Stimulated activated CD8-positive, alpha-beta memory T cell treated with anti-CD3 and anti-CD28 coated beads, Interleukin-12 subunit alpha, Interleukin-12 subunit beta, amount 100 ng/mL, for 4 hours (primary cell): ENCODE measurements at places on chromosomes 7 and 10.
A peak's percentile ranks its signal among the peaks of the same experiment; 100 is the strongest.

GRCh38 chr7:92834507-92835260 lies 1.7 kb downstream of the CDK6 start:
- no peak for DNase-seq

DNA sequence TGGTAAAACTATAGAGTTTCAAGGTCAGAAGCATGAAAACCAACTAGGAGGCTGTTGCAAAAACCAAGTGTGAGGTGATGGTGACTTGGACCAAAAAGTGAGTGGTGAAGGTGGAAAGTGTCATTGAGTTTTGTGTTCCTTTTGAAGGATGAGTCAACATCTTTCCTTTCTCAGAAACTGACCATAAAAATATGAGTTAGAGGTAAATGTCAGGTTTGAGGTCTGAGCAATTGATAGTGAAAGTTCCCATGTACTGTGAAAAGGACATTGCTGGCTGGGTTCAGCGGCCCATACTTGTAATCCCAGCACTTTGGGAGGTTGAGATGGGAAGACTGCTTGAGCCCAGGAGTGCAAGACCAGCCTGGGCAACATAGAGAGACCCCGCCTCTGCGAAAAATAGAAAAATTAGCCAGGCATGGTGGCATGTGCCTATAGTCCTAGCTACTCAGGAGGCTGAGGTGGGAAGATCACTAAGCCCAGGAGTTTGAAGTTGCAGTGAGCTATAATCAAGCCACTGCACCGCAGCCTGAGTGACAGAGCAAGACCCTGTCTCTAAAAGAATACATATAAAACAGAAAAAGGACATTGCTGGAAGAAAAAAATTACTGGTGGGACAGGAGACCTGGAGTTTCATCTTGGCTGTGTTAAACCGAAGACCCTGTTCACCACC lies 89.3 kb upstream of the ARID5B start:
- DNase-seq: no peak

GRCh38 chr7:115232041-115232440 lies 310.1 kb downstream of the MDFIC start:
- no peak for DNase-seq

DNA sequence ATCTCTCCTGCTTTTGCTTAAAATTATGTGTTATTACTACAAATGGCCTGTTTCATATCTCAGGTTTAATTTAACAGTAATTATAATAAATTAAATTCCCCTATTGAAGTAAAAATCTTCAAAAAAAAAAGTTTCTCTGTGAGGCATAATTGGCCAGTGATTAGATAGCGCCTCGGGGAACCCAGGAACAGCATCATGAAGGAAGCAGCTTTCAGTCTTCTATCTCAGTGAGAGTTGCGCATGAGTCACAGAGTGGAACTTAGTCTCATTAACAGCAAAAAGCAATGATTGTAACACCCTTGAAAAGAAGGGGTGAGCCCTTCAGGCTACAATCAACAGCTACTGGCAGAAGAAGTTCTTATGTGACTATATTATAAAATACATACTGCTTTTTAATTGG lies 506.2 kb upstream of the ZWINT start:
- no peak for DNase-seq

GRCh38 chr10:73601486-73601921 lies 10.4 kb upstream of the USP54 start:
- DNase-seq: no peak

DNA sequence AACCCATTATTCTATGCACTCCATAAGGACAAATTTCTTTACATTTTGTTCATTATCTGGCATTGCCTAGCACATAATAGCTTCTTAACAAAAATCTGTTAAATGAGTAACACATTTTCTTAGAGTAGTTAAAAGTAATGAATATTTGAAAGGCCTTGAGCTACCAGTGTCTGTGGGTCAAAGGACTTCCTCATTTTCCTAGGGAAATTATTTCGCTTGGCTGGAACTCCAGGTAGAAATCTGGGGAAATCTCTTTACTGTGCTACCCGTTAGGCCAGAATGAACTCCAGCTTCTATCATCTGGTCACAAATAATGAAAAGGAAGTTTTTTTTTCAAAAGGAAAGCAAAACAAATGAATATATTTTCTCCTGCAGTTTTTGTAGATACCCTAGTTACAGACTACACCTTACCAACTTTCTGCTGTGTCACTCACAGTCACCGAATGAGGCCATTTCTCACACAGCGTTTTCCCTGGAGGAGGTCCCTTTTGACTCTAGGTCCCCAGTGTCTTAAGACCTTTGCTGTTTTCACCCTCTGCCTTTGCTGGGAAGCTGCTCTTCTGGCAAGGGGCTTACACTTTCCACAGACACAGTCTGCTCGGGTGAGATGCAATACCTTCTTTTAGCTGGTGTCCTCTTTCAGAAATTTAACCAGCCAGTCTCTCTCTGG lies 1.6 kb downstream of the SAMD9L start:
- DNase-seq: no peak

DNA sequence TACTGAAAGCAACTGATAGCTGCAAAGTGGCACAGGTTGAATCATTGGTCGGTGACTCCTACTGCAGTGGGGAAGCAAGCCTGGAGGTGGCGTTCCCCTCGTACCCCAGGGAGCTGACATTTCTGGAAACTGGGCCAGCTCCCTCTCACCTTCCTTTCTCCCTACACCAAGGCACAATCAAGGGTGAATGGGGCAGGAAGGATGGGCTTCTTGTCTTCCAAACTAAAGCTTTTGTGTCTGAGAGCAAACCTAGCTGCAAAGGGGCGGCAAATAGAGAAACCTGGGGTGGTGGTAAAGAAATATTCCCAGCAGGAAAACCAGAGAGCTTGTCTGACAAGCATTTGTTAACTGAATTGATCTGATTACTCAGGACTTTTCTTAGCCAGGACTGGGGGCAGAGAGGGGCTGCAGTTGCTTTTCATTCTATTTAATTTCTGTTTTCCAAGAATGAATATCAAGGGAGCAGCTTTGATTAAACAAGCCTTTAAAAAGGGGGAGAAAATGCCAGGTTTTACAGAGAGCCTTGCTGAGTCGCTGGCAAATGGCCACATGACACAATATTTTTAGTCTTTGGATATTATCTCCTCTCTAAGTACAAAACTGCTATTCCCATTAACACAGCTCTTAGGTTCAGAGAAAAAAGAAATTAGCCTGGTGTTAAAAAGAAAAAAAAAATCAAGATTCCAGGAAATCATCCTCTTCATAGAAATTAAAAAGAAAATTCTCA lies 27.8 kb downstream of the CDHR3 start:
- no peak for DNase-seq

DNA sequence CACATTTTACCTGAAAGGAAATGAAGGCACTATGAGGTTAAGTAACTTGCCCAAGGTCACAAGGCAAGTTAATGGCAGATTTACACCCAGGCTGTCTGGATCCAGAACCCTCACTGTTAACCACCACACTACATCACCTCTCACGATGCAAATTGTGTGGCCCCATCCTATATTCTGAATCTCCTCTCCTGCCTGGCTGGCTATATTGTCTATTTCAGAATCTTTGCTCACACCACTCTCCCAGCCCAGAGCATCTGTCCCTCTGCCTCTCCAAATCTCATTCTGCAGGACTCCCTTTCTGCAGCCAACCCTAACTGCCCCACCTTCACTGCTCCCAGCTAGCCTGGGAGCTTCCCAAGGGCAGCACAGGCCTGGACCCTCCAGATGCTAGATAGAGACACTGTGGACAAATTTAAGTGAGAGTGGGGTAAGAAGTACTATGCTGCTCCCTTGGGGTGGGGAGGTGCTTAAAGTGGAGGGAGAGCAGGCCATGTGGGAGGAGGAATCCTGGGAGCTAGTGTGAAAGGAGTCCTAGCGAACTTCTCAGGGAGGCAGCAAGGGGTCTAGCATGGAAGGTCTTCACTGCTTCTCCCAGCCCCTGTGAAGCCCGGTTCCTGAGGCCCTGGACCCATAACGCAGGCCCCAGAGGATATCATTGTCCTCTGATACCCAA lies 786 bp downstream of the CUEDC2 start:
- no peak for DNase-seq

DNA sequence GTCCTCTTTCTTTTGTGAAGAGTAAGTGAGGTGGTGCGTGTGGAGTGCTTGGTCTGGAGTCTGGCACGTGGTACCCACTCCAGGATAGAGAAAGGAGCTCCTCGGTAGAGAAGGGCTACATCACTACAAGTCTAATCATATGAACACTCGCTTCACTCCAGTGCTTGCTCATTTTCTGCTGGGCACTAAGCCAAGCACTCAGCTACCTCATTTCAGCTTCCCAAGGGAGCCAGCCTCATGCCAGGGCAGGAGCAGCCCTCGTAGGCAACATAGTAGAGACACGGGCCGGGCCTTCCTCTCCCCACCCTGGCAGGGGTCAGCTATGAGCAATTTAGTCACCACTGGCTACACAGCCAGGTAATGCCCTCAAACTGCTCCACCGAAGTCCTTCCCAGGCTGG lies 11.4 kb upstream of the HSPA12A start:
- no peak for DNase-seq

DNA sequence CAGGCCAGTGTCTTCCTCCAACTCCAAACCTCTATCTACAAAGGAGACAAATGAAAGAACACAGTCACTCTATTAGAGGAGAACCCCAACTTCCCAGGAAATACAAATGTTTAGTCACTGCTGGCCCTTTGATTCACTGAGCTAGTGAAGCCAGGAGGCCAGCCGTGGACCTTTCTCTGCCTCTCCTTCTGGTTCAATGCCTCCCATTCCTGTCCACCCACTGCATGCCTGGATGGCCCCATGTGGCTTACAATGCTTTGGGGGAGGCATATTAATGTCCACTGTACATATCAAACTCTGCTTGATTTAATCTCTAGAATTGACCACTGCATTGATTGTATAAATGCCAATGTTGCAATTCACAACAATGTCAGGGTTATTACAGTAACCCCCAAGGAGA lies 687.3 kb downstream of the KCNMA1 start:
- DNase-seq: no peak

GRCh38 chr7:155003092-155003375 lies at the start of gene PAXIP1:
PAXIP1 (minus strand) TSS chr7:155003124; CDS start chr7:155002929, 195 bp downstream.
- DNase-seq: peak; percentile 66

DNA sequence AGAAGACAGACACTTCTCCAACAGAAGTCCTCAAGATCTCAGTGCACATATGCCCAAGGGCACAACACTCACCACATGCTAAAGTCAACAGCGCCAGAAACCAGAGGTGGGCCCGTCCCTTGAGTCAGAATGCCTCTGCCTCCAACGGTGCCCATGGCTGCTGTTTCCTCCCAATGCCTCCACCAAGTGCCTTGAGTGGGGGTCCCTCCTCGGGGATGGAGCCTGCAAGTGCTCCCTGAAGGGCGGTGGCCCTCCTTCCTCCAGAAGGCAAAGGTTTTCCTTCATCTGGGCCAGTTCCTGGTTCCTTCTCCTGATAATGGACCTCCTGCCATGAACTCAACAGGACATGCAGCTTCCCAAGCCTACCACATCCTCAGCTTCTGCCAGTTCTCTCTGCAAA lies 58.5 kb downstream of the TNS3 start:
- no peak for DNase-seq

- no peak for DNase-seq
These were observed 2.9 kb downstream of the SGMS1 start for GRCh38 chr10:50620899-50621298.

DNA sequence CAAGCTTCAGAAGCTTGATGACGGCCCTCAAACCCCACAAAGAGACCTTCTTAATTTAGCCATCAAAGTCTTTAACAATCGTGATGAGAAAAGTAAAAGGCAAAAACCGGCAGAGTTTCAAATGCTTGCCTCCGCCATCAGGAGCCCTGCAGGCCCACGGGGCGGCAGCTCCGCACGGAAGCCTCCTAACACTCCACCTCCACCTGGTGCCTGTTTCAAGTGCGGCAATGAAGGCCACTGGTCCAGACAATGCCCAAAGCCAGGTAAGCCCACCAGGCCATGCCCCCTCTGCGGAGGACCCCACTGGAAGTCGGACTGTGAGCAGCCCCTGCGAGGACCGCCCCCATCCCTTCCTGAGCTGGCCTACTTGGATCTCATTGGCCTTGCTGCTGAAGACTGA lies 43.6 kb downstream of the CBX3 start:
- DNase-seq: no peak

DNA sequence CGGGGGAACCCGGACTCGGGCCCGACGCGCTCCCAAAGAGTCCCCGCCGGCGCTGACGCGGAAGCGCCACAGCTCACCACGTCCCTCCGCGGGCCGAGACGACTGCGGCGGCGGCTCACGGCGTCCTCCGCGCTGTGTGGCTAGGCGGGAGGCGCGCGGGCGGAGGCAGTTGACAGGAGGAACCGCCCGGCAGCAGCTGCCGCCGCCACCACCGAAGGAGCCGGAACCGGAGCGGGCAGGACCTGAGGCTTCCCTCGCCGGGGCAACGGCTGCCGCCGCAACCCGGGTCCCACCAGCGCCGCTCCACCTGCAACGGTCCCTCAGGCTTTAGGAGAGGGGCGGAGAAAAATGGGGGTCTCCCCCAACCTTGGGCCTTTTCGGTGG lies 334 bp downstream of the ZNF800 start:
- peak; percentile 59 for DNase-seq

- DNase-seq: no peak
These were observed 22.3 kb downstream of the BRAF start for GRCh38 chr7:140902303-140902953.

DNA sequence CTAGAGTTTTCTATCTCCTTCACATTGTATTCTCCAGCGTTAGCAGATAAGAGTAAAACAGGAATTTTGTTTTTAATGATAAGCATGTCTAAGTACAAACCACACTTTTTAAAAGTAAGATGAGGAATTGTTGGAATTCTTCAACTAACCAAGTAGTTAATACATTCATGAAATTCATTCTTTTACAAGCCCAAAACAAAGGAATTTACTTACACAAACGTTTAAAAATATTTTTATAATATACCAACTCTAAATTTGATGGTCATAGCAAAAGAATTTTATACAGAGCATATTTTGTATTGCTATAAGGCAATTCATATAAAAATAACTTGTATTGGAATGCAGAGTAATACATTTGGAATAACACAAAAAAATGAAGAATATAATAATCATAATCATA lies 51.3 kb downstream of the TWIST1 start:
- DNase-seq: no peak

DNA sequence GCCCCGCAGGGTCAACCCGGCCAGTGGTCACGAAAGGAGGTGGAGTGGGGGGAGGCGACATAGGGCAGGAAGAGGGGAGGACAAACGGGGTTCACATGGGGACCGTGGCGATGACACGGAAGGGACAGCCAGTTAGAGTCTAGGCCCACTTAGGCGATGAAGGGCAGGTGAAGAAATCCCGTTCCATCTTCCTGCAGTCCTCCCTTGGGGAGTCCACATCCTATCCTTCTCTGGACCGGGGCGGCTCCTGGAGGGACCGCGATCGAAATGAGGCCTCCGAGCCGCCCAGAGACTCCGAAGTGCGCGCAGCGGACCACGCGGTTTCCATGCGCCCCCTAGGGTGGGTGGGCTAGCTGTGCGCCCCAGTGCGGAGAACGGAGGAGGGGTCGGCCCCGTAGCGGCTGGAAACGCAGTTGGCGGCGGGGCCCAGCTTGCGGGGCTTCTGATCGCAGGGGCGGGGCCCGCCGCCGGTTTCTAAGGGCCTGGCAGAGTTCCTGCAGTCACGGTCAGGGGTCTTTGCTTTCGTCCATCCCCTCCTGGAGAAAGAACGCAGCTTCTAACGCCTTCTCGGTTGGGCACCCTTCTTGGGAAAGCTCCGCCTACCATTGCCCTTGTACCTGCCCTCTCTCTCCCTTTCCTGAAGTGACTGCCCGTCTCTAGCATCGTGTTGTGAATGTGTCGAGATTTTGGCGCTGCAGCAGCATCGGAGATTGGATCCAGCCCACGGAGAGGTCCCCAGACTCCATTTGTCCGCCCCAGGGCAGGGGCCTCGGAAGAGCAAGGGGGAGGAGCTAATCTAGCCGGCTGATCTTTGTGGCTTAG lies 17.9 kb upstream of the TMEM225B start:
- peak; percentile 46 for DNase-seq

GRCh38 chr10:99534939-99535763 lies 2.4 kb downstream of the NKX2-3 start:
- DNase-seq: no peak
